ENCODE measurements at places on chromosomes 5 and 9. TPM values are rescaled to one million over a fixed set of nuclear protein-coding genes. Genes with fewer than 3 reads are reported as not detected.

Gene ROPN1L
- total RNA-seq: 2.2 TPM

Gene PCDHGA5
- total RNA-seq: 0.63 TPM

Gene CDH18
- under 0.01 TPM for total RNA-seq

Gene SUSD3
- total RNA-seq: not detected

Gene HSPB3
- total RNA-seq: not detected

Gene DMRT3
- total RNA-seq: not detected

Gene MTMR12
- total RNA-seq: 25.3 TPM

Gene IQGAP2
- total RNA-seq: 3.2 TPM

Gene INSL6
- not detected for total RNA-seq

Gene ADAMTS2
- total RNA-seq: 0.38 TPM

Gene COL23A1
- total RNA-seq: 0.13 TPM

Gene CDKN2B
- 9.9 TPM for total RNA-seq

Gene ZNG1C
- total RNA-seq: 9.6 TPM

Gene TEX48
- total RNA-seq: not detected

Gene KIF20A
- 22.4 TPM for total RNA-seq

Gene ENHO
- total RNA-seq: under 0.01 TPM

Gene SPATA6L
- 3.3 TPM for total RNA-seq

Gene PCDHGC4
- total RNA-seq: 0.89 TPM

Gene TIMD4
- total RNA-seq: not detected

Gene CSF2
- total RNA-seq: 0.13 TPM

Gene TRPM3
- 0.13 TPM for total RNA-seq

Gene CCL21
- total RNA-seq: 1.8 TPM

Gene PFN3
- not detected for total RNA-seq

Gene TAF11L12
- not detected for total RNA-seq

Gene GOLGA2
- 40.7 TPM for total RNA-seq

Gene PCDHB2
- total RNA-seq: 0.39 TPM

Gene TXNDC15
- 114 TPM for total RNA-seq

Gene APBA1
- total RNA-seq: 7.1 TPM

Gene MARCHF11
- not detected for total RNA-seq

Gene CYFIP2
- total RNA-seq: 9.5 TPM

Gene SLC1A1
- total RNA-seq: 7.2 TPM

Gene PCDHGA8
- 0.64 TPM for total RNA-seq

Gene PCDHGB6
- 1.5 TPM for total RNA-seq

Gene GPRIN1
- total RNA-seq: 4.5 TPM

Gene ZNF300
- total RNA-seq: 4.6 TPM

Gene IL3
- total RNA-seq: not detected

Gene ITGA2
- 63.5 TPM for total RNA-seq

Gene FAM53C
- total RNA-seq: 28.8 TPM

Gene MEIKIN
- total RNA-seq: not detected

Gene GLDC
- 3.4 TPM for total RNA-seq
